Stimulated activated CD4-positive, alpha-beta T cell treated with anti-CD3 and anti-CD28 coated beads, Interleukin-12 subunit alpha, Interleukin-12 subunit beta, amount 100 ng/mL, for 24 hours (primary cell): ENCODE measurements at places on chromosomes 7 and 10.
A peak's percentile ranks its signal among the peaks of the same experiment; 100 is the strongest.

DNA sequence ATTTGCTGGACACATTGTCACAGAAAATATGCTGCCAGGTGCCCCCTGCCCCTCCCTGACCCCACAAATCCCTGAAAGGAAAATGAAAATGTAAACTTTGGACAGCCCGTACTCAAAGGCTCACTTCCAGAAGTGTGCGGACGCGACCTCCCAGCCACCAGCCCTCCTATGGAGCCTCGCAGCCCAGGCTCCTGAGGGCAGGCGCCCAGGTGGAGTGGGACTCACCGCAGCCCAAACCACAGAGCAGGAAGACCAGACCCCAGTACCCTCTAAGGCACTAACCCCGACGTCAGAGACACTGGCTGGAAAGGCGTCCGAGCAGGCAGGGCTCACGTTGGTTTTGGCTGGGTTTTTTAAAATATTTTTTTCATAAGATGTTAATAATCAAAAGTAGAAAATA, 57.3 kb downstream of the CSGALNACT2 start:
- no peak for DNase-seq

DNA sequence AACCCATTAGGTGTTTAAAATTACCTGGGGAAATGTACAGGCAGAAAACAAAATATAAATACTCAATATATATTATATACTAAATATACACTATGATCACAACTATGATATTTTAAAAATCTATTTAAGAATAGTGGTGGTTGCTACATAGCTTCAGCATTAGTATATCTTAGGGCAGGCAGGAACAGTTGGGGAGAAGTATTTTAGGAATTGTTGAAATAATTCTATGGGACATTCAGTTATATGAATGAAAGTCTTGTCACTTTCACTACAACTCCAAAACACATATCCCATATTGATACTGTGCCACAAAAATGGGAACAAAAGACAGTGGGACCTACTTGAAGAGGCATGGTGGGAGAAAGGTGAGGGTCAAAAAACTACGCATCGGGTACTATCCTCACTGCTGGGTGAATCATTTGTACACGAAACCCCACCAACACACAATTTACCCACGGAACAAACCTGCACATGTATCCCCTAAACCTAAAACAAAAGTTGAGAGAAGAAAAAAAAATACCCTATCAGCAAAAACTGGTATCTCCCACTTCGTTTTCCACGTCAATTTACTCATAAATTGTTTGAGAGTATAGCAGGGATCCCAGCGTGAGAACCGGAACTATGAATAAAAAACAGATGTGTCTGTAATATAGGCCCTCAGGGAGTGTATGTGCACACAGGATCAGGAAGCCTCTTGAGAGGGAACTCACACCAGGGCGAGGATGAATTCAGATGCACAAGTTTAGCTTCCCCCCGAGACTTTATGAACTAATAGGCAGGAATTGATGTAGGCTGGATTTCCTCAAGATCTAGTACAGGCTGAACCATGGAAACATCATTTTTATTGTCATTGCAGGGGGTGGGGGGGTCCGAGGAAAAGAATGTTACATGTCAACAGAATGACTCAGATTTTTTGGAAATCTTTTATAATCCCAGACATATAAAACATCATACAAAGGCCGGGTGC, 16.2 kb downstream of the SLC16A12 start:
- DNase-seq, result no peak

GRCh38 chr7:14040528-14040927, 51.1 kb upstream of the ETV1 start:
- no peak for DNase-seq

- no peak for DNase-seq
Observed at GRCh38 chr7:24834128-24834798, 77.0 kb upstream of the GSDME start.

DNA sequence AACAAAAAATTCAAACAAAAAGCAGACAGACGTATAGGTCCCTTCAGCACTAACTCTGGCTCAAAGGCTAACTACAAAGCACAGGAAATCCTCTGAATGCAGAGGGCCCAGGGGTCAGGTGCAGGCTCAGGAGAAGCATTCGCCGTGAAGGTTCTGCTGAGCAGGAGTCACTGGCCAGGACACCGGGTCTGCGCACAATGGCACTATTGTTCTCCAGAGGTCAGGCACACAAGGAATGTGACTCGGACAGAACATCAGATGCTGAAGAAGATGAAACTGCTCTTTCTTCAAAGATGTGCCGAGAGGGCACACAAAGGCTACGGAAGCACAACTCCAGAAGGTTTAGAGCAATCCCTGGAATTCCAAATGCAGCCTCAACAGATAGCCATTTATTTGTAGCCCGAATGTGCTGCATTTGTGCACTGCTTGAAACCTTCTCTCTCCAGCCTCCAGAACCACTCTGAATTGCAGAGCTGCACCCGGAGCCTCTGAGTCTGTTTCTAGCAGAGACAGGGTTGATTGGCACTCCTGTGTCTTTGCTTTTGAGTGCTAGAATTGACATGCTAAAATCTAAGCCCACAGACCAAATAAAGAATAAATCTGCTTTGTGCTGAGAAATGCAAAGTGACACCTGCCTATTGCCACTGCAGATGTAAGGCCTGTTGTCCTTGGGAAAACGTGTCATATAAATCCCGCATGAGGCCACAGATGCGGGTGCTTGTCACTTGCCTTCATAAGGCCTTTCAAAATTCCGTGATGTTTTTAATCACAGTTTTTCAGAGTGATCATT, 85.4 kb upstream of the AFAP1L2 start:
- no peak for DNase-seq

DNA sequence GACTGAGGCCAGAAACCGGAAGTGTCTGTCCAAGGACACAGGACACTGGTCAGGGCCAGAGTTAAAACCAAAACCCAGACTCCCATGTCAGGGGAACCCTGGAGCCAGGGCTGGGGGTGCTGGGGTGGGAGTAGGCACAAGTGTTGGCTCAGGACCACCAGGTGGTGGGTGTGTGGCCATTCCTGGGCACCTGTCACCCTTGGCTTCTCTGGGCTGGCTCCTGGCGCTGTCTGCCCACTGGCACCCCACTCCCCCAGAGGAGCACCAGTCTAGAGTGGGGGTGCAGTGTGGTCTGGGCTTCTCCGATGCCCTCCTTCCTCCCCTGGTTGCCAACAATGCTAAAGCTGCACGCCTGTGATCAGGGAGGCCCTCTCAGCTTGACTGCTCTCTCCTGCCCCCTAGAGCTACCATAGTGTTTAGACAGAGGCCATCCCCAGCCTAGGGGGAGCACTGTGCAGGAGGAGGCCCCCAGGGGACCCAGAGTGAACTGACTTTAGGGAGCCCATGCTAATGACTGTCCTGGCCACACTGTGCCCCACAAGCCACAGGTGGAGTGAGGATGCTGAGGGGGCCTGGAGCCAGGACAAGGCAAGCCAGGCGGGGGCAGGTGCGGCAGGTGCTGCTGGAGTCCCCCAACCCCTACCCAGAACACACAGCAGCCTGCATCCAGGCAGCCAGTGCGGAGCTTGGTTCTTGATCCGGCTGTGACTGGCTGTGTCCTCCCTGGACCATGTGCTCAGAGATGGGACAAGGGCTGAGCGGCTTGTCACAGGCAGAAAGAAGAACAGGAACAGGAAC, 11.0 kb downstream of the RASGEF1A start:
- no peak for DNase-seq

GRCh38 chr7:69177941-69178494, 420.3 kb upstream of the AUTS2 start:
- no peak for DNase-seq

DNA sequence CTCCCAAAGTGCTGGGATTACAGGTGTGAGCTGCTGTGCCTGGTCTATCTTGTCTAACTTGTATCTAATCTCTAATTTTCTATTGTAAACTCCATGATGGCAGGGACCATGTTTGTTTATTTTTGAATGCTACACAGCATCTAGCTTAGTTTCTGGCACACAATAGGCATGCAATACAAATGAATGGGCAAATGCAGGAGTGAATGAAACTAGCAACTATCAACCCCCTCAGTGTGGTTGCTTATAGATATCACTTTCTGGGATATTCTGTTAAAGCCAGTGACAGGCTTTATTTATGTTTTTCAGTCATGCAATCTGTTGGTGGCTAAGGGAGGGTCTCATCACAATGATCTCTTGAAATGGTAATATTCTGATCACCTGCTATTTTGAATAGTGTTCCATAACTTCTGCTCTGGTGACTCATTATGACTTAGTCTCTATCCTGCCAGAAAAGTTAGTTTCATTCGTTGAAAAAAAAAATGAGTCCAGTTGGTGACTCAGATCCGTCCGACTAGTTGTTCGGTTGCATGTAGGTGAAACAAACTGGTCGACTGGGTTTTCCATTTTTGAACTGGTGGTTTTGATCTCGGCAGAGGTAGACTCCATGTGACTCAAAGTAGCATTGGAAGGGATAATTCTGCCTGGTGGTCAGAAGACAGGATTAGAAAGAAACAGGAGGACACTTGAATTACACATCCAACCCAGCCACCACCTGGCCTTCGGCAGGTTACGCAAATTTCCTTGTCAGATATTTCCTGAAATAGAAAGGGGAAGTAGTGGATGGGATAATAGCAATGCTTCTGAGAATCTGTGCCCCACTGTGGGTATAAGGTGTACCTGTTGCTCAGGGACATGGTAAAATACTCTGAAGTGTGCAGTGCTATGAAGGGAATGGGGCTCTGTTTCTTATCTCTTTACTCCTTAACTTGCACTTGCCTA, 76.8 kb downstream of the GATA3 start:
- DNase-seq, result no peak

DNA sequence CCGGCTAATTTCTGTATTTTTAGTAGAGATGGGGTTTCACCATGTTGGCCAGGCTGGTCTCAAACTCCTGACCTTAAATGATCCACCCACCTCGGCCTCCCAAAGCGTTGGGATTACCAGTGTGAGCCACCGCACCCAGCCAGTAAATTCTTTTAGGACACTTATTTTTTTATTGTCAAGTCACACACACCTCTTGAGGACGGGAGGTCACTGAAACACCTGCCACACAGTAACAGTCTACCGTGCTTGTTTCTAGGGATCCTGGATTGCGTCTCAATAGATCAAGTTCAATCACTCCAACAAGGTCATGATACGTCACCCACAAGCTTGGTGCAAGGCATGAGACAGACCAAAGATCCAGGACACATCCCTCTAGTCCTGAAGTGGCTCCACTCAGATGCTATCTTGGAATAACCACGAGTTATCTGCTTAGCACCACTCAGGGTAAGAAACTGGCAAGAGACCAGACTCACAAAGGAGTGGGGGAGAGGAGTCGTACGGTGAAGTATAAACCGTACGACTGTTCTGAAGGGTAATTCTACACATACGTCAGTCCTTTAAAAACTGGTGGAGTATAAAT, 58.9 kb upstream of the NCAPG2 start:
- DNase-seq, result no peak

GRCh38 chr7:127850195-127850594, 181.0 kb downstream of the LRRC4 start:
- DNase-seq, result no peak

GRCh38 chr10:52145636-52146035, 168.4 kb upstream of the DKK1 start:
- DNase-seq, result no peak

GRCh38 chr10:8061274-8062211, 7.1 kb downstream of the GATA3 start:
- DNase-seq, result no peak

- DNase-seq, result peak; percentile 51
Observed at GRCh38 chr7:151756076-151756731, 120.7 kb downstream of the PRKAG2 start.

GRCh38 chr10:33145451-33146188, 187.6 kb upstream of the ITGB1 start:
- no peak for DNase-seq

DNA sequence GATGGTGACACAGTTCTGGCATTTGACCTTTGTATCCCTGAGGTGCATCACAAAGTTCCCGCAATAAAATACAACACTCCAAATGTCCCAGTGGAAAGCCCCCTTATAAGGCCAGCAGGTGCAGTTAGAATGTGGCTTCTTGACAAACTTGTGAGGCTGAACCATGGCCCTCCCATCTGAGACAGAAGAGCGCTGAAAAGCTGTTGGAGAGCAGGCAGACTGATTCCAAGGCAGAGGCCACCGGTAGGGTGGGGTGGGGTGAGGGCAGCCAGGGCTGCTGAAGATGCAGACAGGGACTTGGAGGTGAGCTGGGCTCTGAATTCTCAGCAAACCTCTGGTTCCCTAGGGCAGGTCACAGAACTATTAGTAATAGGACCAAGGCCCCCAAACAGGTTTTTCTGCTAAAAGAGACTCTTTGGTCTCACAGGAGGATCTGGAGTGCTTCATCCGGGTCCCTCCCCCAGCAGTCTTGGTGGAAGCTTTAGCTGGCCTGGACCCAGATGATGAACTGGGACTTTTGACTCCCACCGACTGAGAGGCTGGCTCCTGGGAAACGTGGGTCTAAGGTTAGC, 15.6 kb upstream of the CHST3 start:
- no peak for DNase-seq

- DNase-seq, result peak; percentile 7
Observed at GRCh38 chr7:92448205-92448747, 994 bp downstream of the GATAD1 start.

GRCh38 chr10:73799899-73800559, 11.4 kb downstream of the NDST2 start:
- no peak for DNase-seq

DNA sequence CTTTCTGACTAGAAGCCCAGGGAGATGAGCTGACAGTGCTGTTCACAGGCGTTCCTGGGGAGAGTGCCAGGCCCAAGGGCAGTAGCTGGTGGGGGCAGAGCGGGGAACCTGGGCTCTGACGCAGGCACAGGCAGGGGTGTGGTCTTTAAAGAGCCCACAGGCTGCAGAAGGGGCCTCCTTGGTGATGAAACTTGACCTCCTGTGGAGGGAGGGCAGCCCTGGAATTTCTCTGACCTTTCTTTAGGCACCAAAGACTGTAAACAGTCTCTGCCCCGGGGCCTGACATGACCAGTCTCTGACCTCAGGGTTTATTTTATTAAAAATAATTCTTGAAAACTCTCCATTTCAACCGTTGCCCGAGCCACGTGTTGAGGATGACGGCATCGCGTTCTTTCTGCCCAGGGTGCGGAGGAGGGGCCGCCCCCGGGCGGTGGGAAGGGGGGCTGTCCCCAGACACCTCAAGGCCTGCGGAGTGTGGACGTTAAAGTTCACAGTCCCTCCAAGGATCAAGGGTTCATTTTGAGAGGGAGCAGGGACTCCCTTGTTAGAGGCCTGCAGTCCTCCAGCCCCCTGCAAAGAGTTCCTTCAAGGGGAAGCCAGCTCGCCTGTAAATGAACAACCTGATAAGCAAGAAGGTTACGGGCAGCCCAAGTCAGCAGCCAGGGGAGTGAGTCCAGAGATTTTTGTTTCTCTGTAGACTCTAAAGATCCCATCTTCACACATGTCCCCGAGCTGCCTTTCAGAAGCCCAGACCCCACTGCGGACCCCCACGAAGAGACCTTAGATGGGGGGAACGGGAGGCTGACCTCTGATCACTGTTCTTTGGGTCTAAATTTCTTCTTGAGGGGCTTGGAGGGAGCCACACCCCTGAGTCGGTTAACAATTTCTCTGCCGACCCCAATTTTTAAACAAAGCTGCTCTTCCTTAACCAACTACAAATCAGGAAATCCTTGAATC, 128.9 kb downstream of the VIPR2 start:
- DNase-seq, result no peak

- DNase-seq, result no peak
Observed at GRCh38 chr10:24113901-24114300, 95.0 kb upstream of the KIAA1217 start.
